ENCODE measurements at places on chromosomes 6 and 20.

- no peak for DNase-seq
Observed at GRCh38 chr6:75460681-75461080, 32.9 kb downstream of the FILIP1 start.

DNA sequence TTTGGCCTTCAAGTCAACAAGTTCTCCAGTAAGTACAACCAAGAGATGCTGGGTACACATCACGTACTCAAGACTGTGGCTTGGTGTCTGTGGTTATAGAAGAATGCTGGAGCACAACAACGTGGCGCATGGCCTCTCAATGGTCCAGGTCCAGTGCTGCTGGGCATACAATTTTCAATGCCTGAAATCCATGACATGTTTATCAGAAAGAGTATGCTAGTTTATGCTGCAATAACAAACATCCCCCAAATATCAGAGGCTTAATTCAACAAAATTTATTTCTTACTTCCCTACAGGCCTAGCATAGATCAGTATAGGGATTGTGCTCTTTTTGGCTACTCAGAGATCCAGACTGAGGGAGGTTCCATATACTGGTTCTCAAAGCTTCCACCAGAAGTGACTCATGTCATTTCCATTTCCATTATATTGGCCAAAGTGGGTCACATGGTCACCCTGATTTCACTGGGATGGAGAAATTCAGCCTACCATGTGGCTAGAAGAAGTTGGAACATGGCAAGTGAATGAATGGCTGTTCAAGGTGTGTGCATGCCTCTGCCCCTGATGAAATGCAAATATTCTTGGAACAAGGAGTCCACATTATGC is 33.3 kb upstream of the KIF16B start:
- DNase-seq = no peak

DNA sequence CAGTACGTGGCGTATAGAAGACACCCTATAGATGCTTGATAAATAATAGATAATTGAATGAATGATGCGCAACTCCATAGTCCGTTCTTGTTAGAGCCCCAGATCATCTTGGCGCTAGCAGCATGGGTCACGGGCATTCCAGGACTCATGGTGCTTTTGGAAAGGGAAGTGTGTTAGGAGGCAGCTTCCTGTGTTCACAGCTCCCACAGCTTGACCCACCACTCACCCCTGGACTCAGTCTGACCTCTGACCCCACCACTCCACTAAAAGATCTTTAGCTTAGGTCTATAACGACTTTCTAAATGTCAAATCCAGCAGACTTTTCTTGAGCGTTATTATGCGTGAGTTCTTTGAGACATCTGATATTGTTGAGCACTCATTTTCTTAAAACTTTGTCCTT is 35.8 kb upstream of the KIF16B start:
- no peak for DNase-seq

DNA sequence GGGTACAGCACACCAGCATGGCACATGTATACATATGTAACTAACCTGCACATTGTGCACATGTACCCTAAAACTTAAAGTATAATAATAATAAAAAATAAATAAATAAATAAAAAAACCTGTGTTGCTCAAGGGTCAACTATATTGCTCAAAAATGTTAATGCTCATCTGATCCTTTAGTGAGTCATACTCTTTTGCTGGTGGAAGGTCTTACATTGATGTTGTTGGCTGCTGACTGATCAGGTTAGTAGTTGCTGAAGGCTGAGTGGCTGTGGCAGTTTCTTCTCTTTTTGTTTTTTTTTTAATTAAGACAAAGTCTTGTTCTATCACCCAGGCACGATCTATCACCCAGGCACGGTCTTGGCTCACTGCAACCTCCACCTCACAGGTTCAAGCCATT is 29.6 kb upstream of the SMIM26 start:
- no peak for DNase-seq

- DNase-seq = no peak
Observed at GRCh38 chr20:33092361-33092760, 12.9 kb downstream of the BPIFB4 start.

DNA sequence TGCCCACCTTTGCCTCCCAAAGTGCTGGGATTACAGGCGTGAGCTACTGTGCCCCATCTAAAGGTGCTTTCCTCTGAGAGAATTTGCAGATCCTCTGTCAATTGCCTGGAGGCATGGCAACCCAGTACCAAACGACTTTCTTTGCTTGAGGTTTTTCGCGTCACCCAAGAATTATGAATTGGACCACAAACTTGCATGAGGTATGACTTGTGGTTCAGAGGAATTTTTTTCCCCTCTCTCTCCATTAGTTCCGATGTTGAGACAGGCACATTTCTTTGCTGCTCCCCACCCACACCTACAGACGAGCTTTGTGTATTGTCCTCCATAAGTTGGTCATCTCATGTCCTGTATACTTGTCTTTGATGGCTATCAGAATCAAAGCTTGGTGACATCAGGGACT is 11.8 kb upstream of the SCAF8 start:
- DNase-seq = no peak

Measured in anterior cingulate cortex (tissue), 58 donors.